Activated T-helper 1 cell treated with anti-CD3 and anti-CD28 coated beads, Interleukin-12 subunit alpha, Interleukin-12 subunit beta, Interleukin-2, Interleukin-4 antibody, amounts not matched to agents 30 ng/mL and 10 ng/mL and 1 ng/mL, durations not matched to agents 14 hours and 24 hours and 36 hours (primary cell): ENCODE measurements at places on chromosomes 3 and 15. TPM values are rescaled to one million over a fixed set of nuclear protein-coding genes. Genes with fewer than 3 reads are reported as not detected.

GRCh38 chr15:57509965-57510364 lies 81.7 kb upstream of the MYZAP start:
- DNase-seq = no peak

DNA sequence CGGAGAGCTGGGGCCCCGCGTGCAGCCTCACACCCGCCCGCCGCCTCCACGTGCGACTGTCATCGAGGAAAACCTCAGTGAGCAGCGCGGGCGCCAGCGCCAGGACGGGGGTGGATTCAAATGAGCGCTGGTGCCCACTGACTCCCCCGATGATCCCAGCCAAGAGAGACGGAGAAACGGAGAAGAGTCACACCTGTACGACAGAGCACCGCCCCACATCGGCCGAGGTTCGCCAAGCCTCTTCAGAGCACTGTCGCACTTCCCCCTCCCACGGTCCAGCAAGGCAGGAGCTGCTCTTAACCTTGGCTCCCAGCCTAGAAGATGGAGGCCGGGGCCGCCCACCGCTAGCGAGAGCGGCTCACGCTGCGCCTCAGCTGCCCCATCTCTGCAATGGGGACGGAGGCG lies 130.9 kb upstream of the IQSEC1 start:
- no peak for DNase-seq

DNA sequence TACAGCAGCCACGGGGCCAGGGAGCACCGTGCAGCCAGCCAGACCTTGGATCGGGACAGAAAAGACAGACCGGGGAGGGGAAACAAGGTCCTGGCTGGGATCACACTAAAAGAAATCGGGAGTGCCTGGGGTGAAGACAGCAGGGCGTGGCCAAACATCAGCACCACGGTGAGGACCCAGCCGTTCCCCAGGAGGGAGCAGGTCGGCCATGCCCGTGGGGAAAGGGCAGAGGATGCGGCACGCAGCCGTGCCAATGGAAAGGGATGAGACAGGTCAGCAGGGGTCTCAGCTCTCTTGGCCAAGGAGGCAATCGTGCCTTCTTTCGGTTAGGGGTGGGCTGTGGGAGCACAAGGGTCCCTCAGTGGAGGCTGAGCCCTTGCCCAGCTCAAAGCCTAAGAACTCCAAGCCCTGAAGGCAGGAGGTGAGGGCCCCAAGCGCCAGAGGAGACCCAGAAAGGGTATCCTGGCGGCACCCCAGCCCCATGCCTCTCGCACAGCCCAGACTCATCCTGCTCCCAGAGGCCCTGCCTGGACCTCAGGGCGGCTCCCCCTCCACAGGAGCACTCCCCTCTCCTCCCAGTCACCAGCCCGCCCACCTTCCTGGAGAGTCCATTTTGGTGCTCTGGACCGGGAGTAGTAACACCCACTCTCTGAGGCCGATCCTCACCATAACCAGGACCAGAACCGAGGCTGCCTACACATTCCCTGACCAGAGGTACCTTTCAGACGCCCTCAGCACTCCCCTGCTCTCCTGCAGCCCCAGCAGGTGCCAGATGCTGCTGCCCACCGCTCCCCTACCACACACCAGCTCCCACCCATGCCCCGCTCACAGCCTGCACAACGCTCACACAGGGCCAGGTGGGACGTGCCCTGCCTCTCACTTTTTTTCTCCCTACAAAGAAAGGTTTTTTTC lies 23.2 kb upstream of the OCA2 start:
- DNase-seq = no peak

DNA sequence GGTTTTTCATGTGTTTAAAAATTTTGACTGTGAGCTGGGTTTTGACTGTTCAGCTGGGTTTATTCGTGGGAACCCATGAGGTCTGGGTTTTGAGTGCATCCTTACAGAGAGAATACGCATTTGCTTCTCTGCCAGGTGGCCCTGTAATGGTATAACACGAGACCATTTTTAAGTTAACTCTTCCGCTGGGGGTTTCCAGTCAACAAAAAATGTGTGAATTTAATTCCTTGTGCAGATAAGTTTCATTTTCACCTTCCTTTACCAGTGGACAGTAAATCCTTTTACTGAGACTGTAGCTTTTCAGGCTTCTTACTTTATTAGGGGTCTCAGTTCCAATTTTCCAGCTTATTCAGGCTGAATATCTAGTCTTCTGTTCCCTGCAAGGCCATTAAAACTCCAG lies 149.6 kb downstream of the OPA1 start:
- no peak for DNase-seq

DNA sequence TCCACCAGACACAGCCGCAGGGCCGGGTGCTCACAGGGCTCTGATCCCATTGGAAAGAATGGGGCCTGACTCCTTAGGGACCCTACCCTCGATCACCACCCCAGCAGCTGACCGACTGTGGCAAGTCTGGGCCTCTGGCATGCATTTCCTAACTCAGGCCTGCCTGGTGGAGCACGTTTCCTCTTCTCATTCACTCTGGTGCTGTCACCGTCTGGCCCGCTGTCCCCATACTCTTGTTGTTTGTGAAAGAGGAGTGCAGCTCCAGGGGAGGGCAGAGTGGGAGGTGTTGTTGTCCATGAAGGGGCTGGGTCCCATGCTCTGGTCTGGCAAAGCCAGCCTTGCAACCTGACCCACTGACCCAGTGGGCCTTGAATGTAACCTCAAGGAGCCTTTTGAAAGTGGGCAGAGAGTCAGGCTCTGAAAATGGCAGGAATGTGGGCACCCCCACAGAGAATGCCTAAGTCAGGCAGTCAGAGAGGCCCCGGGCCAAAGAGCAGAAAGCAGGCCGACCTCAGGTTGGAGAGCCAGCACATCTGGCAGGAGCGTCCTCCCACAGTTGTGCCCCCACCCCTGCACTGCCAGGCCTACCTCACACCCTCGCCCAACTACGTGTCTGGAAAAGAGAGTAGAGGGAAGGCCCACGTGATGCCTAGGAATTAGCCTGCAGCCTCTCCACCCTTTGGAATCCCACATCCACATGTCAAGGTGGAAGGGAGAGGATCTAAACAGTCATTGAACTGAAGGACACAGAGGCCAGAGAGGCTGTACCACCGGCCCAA lies 10.9 kb downstream of the SEMA7A start:
- no peak for DNase-seq

DNA sequence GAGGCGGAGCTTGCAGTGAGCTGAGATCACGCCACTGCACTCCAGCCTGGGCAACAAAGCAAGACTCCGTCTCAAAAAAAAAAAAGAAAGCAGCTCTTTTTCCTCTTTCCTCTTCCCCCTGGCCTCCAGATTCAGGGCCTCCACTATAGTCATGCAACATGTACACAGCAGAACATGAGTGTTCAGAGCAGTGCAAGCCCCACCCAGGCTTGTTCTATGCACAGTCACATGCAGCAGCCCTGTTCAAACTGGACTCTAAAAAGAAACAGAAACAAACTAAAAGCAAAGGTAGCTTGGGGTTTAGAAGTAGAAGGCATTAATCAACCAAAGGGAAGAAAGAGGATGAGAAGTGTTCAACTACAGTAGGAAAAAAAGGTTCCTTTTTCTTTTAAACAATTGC lies 11.8 kb downstream of the SHQ1 start:
- DNase-seq = no peak

DNA sequence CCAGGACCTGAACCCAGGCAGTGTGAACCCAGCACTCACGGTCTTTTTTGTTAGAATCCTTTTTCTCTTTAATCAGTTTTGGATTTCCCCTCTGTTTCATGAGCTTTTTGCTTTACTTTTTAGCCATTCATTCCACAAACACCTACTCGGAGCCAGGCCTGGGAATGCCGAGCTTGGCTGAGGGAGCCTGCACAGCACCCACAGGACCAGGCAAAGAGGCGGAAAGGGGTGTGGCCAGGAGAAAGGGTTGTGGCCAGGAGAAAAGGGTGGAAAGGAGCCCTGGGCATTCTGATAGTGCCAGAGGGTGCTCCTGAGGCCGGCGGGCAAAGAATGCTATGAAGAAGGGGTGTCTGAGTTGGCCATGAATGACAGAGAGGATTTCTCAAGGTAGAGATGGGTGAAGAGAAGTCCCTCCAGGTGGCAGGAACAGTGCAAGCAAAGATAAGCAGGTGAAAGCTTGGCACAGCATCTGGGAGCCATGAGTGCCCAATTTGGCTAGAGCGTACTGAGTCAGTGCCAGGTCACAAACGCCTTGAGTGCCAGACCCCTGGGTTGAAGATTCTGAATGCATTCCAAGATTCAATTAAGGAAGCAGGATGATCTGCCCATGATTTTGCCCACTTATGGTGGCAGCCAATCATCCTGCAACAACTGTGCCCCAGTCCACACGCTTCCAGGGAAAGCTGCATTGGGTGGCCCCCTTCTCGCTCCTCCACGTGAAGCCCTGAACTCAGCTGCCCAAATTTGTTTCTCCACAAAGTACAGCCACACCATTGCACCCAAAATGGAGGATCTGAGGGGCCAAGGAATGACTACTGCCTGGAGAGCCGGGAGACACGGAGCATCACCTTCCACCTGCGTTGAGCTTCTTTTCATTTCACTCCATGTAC lies 157.2 kb downstream of the XXYLT1 start:
- no peak for DNase-seq

DNA sequence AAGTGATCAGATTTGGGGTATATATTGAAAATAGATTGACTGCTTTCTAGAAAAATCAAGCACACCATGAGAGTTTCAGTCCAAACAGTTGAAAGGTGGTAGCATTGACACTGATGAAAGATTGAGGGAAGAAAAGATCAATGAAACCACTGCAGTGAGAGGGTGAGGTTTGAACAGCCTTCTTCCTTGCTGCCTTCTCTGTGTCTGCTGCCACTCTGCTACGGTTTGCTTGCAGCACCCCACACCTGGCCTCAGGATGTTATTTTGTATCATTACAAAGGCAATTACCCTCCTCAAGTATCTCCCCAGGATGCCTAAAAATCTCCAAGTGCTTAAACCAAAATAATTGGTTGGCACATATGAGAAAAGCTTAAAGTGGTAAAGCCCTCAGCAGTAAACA lies 683.6 kb upstream of the ARPP21 start:
- DNase-seq = no peak

- no peak for DNase-seq
Observed at GRCh38 chr3:161694682-161695564, 198.3 kb downstream of the OTOL1 start.

GRCh38 chr3:48688032-48688736 lies 2.5 kb upstream of the NCKIPSD start:
- DNase-seq = no peak

DNA sequence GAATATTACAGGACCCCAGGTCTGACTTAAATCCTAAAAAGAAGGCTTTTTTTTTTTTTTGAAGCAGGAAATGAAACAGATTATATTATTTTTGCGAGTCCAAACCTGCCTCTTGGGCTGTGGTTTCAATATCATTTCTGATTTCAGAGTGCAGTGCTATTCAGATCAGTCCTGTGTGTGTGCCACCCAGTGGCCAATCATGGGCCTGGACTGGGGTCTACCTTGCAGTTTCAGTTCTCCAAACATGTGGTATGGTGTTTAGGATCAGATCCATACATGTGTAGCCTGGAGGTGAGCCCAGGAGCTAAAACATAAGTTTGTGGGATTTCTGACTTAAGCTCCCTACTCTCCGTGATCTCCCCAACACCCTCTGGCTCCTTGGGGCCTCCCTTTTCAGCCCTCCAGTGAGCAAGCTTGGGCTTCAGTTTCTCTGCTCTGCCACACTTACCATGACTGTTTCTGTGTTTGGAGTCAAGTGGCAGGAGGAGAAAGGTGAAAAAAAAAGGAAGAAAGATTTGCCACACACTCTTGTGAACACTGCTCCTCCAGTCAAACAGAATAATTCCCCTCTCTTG lies 12.1 kb upstream of the THSD4 start:
- no peak for DNase-seq

- no peak for DNase-seq
Observed at GRCh38 chr3:168884353-168884903, 779.1 kb downstream of the MECOM start.

GPR149 gene
- total RNA-seq = not detected in 2 replicates

LRTM1 gene
- total RNA-seq = not detected in 2 replicates

ZBED2 gene
- 812 and 827 TPM in 2 replicates for total RNA-seq

KCNMB2 gene
- not detected in 2 replicates for total RNA-seq
